ENCODE measurements at places on chromosomes 2 and 18.

GRCh38 chr18:10457128-10457527 lies 2.7 kb downstream of the APCDD1 start:
- no peak for DNase-seq

DNA sequence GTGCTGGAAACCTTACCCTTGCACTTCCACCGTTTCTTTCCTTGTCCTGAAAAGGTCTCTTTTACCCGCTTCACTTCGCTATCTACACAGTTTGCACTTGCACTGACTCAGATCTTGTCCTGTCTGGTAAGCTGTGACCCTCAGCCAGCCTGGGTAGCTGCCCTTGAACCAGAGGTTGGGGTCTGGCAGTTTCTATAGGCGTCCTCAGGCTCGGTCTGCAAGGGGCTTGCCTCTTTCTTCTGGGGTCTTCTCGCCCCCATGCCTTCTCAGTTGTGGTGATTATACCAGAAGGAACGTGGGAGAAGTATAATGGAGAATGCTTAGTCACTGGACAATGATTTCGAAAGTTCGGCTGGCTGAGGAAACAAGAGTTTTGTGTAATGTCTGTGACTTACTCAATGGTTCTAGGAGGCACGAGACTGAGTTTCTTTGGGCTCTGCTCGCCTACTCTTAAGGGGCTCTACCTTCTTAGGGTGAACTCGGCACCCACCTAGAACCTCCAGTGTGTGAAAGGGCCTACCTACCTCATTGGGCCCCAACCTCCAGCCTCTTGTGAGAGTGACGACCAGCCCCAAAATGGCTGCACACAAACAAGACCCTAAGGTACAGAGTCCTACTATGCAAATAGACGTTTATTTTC lies 6.9 kb upstream of the STAT1 start:
- peak; percentile 51 for DNase-seq

GRCh38 chr2:239943571-239943970 lies 81.6 kb downstream of the NDUFA10 start:
- no peak for DNase-seq

DNA sequence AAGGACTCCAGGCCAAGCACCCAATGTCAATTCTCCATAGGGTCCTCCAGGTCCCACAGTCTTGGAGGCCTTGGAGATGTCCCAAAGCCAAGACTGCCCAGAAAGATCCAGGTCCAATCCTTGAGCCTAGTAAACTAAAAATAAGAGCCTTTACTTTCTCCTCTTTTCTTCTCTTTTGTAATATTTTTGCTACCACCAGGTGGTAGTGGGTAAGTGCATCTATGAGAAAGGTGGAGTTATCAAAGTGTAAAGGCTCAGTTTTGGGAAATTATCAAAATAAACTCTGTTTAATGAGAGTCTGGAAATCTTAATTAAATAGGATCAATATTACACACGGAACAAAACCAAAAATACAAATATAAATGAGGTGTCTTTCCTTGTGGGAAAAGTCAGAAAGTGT lies 276.4 kb downstream of the ALK start:
- DNase-seq = no peak

DNA sequence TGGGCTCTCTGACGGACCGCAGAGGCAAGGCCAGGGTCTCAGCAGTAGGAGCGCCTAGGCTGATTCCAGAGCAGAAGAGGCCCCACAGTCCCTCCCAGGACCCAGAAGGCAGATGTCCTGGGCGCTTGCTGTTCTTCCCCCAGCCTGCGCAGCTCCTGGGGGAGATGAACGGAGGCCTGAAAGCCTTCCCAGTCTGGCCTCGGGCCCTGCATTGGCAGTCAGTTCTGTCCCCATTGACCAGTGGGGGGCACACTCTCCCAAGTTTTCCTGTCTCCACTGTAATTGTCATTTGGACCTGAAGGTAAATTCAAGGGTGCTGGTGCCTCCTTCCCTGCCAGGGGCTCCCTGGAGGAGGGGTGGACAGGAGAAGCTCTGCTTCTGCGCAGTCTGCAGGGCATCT lies 345.7 kb downstream of the CYP26B1 start:
- no peak for DNase-seq

DNA sequence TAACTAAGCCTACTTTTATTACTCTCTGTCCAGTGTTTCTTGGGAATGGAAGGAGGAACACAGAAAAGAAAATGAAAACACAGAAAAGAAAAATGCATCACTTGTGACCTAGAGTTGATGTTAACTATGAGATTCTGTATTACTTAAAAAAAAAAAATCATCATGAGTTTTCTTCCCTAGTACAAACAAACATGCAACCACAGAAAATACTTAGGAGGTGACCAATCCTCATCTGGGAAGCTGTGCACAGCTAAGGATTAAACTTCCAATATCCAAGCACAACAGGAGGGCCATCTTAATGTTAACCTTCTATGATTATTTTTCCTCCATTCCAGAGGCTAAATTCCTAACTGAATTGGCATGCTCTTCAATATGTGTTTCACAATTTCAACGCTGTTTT lies 1140.4 kb downstream of the LRP1B start:
- peak; percentile 32 for DNase-seq

GRCh38 chr2:68774569-68775271 lies 40.1 kb downstream of the ARHGAP25 start:
- DNase-seq = no peak

GRCh38 chr18:43031169-43031568 lies 84.3 kb downstream of the RIT2 start:
- DNase-seq = no peak

- DNase-seq = no peak
Measured at GRCh38 chr2:239828192-239828972, 196.8 kb downstream of the NDUFA10 start.

DNA sequence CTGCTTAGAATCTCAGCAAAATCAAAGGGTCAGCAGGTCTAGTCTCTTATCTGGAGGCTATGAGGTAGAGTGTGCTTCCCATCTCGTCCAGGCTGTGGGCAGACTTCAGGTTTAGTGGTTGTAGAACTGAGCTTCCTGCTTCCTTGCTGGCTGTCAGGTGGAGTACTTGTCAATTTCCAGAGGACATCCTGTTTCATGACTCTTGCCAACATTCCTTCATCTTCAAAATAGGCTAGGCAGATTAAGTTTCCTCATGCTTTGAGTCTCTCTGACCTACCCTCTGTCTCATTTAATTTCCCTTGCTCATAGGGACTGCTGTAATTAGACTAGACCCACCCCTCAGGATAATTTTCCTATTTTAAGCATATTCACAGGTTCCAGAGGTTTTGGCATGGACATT lies 562.6 kb downstream of the SPAG16 start:
- DNase-seq = no peak

DNA sequence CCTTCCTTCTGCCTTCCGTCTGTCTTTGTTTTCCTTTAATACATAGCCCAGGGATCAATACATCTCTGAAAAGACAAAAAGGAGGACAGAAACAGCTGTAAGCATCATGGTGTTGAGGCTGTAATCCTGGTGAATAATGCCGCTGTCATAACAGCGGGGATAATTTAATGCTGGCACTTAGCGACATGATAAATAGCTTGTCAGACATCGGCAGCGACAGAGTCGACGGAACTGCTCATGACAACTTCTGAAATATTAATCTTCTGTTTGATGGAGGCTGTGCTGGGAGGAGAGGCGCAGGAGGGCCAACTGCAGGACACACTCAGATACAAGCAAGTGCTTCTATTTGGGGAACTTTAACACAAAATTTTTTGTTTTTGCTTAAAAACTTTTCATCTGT lies 602.2 kb downstream of the GALR1 start:
- DNase-seq = no peak

DNA sequence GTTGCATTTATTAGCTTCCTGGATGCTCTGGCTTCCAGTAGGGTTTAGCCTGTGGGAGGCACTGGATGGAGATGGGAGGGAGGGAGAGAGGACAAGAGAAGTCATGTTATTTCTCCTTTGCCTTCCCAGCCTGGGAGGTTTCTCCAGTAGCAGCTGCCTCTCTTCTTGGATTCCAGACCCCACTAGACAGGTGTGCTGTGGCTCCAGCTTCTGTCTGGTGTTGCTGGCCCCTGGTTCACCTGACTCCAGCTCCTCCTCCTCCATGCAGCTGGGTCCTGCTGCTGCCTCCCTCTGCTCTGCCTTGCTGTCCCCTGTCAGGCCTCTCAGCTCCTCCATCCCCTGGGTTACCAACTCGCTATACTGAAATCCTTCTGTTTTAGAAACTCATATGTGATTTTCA lies 188.9 kb upstream of the TNP1 start:
- DNase-seq = no peak

DNA sequence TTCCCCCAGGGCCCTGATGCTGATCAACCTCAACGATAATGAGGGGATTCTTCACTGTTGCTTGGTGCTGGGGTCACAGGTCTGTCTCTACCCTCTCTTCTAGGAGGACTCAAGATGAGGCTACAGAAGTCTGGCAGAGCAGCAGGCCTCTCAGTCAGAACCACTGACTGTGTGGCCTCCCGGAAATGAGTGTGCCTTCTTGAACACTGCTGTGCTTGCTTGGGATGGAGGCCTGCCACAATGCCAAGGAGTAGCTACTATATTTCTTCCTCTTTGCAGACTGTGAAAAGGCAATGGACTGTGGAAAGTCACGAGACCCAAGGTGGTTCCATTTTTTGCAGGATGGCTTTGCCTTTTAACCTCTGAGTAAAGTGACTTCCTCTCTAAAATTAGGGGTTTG lies 5.8 kb upstream of the HOXD1 start:
- no peak for DNase-seq

DNA sequence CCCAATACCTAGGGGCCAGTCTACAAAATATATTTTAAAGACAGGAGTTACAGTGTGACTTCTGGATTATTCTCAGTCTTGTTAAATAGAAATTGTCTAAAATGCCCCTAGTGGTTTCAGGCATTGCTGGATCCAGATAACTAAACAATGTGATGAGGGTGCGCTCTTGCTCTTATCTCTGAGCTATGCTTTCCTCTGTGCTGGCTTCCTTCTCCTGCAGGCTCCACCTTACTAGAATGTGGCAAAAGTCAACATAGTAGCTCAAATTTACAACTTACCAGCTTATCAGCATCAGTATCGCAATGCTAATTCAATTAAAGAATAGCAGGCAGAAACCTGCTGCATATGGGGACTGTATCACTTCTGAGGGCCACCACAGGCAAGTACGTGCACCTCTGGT lies 61.3 kb upstream of the RNU4ATAC start:
- no peak for DNase-seq

DNA sequence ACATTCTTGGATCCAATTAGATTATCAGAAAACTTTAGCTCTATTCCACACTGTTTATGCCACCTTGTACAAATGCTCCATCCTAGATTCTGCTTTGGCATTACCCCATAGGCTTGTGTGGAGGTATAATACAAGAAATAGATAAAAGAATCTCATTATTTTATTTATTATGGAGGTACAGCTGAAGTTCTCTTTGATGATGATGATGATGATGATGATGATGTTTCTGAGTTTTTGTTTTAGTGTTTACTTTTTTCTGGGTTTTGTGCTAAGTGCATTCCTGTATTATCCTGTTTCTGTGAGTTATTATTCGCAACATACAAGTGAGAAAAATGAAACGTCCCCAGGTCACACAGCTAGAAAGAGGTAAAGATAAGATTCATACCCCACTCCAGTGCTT lies 43.4 kb downstream of the ANXA4 start:
- DNase-seq = no peak

DNA sequence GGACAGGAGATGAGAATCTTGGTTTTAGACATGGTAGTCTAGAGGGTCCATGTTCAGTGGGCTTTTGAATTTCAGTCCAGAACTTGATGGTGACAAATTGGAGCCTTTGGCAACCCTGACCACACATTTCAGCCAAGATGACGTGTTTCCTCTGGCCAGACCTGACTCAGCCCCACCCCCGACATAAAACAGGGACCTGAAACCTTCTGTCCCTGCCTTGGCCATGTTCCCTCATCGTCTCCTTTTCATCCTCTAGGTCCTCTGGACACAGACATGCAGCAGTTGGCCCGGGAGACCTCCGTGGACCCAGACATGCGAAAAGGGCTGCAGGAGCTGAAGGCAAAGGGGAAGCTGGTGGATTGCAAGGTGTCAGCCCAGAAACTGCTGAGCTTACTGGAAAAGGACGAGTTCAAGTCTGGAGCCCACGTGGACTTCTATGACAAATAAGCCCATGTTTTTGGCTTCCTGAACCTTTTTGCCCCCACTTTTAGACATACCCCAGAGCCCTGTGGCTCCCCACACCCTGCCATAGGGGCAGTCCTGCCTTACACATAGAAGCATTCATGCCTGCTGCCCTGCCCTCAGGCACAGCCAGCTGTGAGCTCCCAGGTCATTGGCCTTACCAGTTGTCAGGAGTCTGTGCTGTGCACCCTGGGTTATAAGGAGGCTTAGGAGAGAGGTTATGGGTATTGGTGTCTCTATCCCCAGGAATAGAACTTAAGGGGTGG lies 4.0 kb downstream of the SPR start:
- no peak for DNase-seq

- no peak for DNase-seq
Measured at GRCh38 chr2:226411205-226411604, 388.4 kb downstream of the IRS1 start.

GRCh38 chr2:182698671-182699070 lies 17.4 kb upstream of the DNAJC10 start:
- no peak for DNase-seq

DNA sequence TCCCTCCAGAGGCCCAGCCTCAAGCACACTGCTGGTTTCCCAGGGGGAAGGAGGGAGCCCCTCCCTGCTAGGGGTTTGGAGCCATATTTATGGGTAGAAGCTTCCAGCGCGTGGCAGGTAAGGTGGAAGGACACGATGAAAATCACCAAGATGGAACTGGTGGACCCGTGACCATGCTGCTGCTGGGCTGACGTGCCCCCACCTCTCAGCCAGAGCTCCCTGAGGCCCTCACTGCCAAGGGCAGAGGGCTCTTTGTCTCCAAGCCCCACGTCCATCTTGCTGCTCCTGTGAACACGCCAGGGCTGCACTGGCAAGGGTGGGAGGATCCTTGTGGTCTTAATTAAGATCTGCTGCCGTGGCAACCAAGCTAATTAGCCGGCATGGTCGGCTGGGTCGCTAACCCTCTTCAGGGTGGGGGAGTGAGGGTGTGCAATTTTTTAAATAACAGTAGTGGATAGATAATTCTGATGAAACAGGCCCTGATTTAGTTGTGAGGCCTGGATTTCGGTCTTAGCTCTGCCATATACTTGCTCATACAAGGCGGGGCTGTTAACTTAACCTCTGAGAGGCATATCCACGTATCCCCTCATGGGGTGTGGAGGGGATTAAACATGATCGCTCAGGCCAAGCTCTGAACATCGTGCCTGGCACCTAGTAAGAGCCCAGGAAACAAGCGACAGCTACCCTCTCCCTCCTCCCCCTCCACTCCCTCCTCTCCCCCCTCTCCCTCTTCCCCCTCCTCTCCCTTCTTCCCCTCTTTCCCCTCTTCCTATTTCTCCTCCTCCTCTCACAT lies 232.8 kb downstream of the CELF4 start:
- no peak for DNase-seq

- DNase-seq = no peak
Measured at GRCh38 chr2:28436525-28437051, 43.9 kb downstream of the FOSL2 start.

DNA sequence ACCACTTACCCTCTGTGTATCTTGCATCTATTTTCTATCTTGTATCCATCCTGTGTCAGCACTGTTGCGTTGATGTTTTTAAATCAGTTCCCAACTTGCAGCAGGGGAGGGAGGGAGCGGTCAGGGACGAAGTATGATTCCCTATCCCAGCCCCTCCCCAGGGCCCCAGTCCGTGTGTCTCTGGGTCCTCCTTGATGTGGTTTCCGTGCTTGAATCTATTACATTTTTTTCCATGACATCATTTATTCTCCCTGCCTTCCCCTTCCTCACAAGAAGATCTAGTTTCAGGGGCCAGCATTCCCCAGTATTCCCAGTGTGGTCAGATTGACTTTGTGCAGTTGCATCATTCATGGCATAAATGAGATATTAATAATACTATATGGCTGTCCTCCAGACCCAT lies 479.3 kb downstream of the PTPRM start:
- DNase-seq = no peak
